ENCODE measurements at places on chromosomes 7 and 10.
A peak's percentile ranks its signal among the peaks of the same experiment; 100 is the strongest.

DNA sequence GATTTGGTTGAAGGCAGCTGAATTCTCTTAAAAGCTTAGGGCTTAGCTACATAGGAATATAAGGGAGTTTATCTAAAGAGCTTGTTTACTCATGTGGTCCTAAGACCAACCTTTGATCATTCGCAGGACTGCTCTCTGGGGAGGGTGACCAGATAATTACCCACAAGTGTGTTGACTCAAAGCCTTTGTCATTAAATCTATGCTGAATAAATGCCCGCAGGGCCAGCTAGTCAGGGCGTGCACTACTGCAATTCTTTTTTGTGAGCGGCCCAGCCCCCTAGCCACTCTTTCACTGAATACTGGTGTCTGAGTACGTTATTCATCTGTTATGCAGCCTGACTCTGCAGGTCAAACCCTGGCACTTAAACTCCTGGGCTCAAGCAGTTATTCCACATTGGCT lies 69.6 kb downstream of the AKAP9 start:
- peaks cover 57% of the 10 kb centered on the region for H3K36me3 ChIP-seq
- H3K27ac ChIP-seq, result no peak overlapping the region
- no peaks in the 10 kb centered on the region for H3K4me1 ChIP-seq
- H3K27me3 ChIP-seq, result no peaks in the 10 kb centered on the region
- H3K4me3 ChIP-seq, result no peak overlapping the region

DNA sequence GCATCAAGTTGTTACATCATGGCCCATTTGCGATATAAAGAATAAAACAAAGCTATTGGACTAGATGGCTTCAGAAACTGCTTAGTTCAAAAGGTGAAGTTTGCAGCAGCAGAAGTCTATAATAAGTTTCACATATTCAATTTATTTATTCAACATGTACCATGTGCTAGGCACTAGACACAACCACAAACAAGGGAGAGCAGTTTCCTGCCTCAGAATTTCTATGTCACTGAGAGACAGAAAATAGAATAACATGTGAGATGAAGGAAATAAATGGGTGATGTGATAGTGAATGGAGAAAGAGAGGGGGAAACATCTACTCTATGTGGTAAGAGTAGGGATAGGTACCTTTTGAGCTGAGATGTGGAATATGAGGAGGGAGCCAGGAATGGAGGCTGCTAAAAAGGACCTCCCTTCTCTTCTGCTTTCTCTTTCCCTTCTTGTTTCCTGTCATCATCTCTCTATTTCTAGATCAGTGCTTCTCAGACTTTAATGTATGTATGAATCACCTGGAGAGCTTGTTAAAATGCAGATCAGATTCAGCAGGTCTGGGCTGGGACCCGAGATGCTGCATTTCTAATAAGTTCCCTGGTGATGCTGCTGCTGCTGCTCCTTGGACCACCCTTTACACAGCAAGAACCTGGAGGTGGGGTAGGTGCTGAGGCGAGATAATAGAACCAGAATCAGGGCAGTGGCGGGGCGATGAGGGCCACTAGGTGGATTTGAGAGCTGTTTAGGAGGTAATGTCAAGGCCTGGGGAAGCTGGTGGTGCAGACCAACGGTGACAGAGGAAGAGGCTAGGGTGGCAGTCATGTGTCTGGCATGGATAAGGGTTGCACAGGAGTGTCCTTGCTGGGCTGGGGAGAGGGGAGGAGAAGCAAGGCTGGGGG lies 13.7 kb upstream of the INMT start:
- H3K4me3 ChIP-seq, result peak overlapping the region; percentile 12
- peaks cover 20% of the 10 kb centered on the region for H3K4me1 ChIP-seq
- DNase-seq, result peak; percentile 19
- H3K36me3 ChIP-seq, result no peaks in the 10 kb centered on the region
- H3K27ac ChIP-seq, result peak overlapping the region; percentile 71

- no peak for DNase-seq
- no peaks in the 10 kb centered on the region for H3K27me3 ChIP-seq
- peak overlapping the region; percentile 84 for H3K27ac ChIP-seq
- H3K4me3 ChIP-seq, result peak overlapping the region; percentile 95
- H3K36me3 ChIP-seq, result peaks cover 29% of the 10 kb centered on the region
Observed at GRCh38 chr10:91797048-91797690, 1.1 kb upstream of the TNKS2 start.

DNA sequence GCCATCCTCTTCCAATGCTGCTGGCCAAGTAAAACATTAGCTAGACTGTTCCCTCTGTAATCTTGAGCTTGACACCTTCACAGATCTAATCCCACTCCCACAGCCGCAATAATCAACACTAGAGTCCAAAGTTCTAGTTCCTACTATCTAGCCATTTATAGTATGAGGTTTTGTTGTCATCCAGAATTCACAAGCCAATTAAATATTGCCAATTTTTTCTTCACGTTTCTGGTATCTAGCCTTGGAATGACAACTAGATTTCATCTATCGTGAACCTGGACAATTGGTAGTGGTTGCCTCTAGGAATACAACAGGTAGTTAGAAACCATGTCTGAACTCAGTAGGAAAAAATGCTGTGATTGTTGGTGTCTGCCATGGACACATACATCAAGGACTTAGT lies 10.4 kb downstream of the WASL start:
- H3K27me3 ChIP-seq, result no peaks in the 10 kb centered on the region
- no peak overlapping the region for H3K27ac ChIP-seq
- H3K36me3 ChIP-seq, result peaks cover 24% of the 10 kb centered on the region
